ENCODE measurements at places on chromosomes 12 and 14.

GRCh38 chr14:26415618-26416123 is 182.2 kb downstream of the NOVA1 start:
- no peak for DNase-seq

- DNase-seq: no peak
Observed at GRCh38 chr12:89949457-89950195, 241.0 kb upstream of the ATP2B1 start.

DNA sequence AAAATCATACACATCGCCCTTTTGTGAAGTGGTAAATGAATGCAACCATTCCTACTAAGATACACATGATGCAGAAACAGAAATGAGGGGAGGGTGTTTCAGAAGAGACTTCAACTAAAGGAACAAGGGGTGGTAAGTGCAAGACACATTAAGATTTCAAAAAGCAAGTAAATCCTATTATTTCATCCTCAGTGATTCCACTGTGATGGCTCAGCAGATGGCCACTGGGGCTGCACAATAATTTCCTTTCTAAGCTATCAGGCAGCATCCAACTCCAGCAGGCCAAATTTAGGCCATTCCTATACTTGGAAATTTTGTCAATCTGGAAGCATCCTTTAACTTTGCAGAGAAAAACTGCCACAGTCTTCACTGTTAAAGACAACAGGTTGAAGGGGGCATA is 272.4 kb downstream of the NELL2 start:
- no peak for DNase-seq

DNA sequence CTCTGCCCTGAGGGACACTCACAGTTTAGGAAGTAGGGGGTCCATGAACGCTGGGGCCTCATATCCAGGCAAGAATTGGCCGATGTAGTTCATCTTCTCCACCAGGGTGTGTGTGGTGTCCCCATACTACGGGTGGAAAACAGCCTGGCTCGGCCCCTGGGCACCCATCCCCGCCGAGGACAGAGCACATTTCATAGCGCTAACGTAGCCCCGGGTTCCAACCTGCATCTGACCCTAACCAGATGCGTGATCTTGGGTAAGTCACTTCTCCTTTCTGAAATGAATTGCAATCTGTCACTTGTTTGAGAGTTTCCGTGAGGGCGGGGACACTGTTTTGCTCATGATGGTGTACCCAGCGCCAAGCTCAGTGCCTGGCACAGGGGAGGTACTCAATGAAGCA is 9.0 kb downstream of the HPD start:
- no peak for DNase-seq

GRCh38 chr12:122064780-122065588 is 13.6 kb upstream of the MLXIP start:
- no peak for DNase-seq

DNA sequence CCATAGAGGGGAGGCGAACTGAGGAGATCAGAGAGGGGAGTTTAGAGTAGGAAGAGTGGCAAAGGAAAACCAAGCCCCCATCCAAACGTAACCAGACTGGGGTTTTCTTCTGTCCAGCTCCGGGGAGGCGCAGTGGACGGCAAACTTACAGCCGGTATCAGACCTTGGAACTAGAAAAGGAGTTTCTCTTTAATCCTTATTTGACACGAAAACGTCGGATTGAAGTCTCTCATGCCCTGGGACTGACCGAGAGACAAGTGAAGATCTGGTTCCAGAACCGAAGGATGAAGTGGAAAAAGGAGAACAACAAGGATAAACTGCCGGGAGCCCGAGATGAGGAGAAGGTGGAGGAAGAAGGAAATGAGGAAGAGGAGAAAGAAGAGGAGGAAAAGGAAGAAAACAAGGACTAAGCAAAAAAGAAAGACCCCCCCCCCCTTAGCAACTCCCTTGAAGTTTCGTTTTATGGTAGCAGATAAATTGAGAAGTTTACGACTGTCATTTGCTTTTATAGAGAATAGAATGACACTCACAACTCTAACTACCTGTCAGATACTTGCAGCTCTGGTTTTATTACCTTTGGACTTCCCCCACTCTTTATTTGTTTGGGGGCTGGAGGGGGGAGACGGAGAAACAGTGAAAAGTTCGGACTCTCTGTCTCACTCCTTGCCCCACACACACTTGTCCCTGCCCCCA is 2.3 kb downstream of the HOXC8 start:
- DNase-seq: no peak

DNA sequence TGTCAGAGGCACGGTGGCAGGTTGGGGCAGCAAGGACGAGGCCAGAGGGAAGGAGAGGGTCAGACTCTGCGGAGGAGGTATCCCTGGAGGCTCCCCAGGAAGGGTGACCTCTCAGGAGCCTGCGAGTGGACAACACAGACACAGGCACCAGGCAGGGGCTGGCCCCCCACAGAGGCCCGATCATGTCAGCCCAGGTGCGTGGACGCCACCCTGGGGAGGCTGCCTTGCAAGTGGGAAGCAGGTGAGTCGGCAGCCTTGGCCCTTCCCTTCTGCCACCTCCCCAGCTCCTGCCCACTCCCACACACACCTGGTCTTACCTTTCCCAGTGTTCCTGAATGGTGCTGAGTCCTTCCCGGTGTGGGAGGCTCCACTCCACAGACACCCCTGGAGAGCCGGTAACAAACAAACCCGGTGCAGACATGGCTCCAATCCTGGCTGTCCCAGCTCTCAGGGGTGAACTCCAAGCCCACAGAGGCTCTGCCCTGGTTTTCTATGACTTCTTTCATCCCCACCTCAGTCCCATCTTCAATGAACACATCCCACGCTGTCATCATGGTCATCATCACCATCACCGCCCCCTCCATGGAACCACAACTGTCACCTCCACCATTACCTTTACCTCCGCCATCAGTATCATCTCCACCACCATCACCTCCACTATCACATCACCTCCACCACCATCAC is 5.2 kb downstream of the ZBTB42 start:
- DNase-seq: no peak

DNA sequence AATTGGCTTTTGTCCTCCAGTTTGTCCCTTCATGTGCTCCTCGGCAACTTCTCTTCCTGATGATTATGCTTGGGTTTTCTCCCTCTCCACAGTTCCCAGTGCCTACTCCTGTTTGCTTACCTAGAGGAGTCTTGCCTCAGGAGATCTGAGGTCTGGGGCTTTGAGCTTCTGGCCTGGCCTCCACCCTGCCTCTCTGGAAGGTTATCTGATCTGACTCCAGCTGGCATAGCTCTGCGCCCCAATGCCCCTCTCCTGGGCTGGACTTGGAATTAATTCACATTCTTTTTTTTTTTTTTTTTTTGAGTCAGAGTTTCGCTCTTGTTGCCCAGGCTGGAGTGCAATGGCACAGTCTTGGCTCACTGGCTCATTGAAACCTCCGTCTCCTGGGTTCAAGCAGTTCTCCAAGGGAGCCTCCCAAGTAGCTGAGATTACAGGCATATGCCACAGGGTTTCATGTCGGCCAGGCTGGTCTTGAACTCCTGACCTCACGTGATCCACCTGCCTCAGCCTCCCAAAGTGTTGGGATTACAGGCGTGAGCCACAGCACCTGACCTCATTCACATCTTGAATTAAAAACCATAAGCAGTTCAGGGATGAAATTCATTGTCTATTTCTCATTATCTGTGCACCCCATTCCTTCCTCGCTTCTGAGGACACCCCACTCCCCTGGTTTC is 33.5 kb downstream of the CFL2 start:
- no peak for DNase-seq

- DNase-seq: no peak
Observed at GRCh38 chr12:68237619-68238018, 12.0 kb upstream of the IL26 start.

GRCh38 chr14:25042362-25043299 is 7.3 kb downstream of the STXBP6 start:
- no peak for DNase-seq

DNA sequence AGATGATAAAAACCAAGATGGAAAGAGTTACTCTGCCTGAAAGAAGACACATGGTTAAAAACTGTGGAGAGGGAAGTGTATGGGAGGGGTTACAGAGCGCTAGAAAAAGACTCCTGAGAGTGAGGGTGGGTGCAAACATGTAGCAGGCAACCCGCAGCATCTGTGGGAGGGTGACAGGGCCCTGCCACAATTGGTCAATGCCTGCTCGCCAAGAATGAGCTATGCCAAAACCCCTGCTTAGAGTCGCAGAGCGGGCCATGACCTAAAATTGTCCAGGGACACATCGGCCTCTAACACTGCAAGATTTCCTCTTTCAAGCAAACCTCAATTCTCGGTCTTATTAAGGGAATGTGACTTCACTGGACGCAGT is 700 bp downstream of the PRKAG1 start:
- DNase-seq: no peak

- no peak for DNase-seq
Observed at GRCh38 chr14:99802301-99803105, 9.3 kb downstream of the EML1 start.

- no peak for DNase-seq
Observed at GRCh38 chr14:54512393-54512792, 2.7 kb downstream of the CGRRF1 start.

GRCh38 chr14:79089576-79089975 is 919.4 kb downstream of the NRXN3 start:
- DNase-seq: no peak

GRCh38 chr14:90489916-90490719 is 93.3 kb downstream of the CALM1 start:
- no peak for DNase-seq

- no peak for DNase-seq
Observed at GRCh38 chr12:58727521-58727920, 192.8 kb downstream of the LRIG3 start.

DNA sequence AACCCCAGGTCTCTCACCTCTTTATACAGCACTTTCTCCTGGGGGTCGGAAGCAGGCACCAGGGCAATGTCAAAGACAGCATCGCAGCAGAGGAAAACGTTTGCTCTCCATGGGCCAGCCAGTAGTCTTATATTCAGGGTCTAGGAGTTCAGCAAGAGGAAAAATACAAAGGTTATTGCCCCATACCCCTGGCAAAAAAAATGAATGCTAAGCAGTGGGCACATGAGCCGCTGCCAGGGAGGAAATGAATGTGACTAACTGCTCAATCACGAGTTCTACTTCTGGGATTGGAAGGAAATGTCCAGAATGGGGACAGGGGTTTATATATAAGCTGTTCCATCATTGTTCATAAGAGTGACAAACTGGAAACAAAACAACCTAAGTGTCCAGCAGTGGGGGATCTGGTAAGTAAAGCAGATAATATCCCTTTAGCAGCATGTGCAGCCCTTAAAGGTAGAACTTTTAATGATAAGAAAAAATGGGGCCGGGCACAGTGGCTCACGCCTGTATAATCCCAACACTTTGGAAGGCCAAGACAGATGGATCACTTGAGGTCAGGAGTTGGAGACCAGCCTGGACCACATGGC is 53.8 kb downstream of the PHETA1 start:
- DNase-seq: no peak

DNA sequence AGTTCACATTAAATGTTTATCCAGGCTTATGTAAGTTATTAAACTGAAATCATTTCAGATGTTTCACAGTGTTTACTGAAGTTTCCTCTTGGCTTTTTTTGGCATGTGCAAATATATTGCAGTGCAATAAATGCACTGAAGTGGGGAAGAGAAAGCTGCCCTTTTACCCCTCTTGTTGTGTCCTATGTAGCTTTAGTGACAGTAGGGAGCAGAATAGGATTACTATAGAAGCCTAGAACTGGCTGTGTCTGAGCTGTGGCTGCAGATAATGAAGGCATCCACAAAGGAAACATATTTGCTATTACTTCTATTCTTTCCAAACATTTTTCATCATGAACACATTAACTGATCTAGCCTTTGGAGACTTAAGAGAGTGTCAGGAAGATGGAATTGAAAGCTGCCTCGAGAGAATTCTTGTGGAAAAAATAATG is 24.1 kb upstream of the CNTN1 start:
- no peak for DNase-seq

DNA sequence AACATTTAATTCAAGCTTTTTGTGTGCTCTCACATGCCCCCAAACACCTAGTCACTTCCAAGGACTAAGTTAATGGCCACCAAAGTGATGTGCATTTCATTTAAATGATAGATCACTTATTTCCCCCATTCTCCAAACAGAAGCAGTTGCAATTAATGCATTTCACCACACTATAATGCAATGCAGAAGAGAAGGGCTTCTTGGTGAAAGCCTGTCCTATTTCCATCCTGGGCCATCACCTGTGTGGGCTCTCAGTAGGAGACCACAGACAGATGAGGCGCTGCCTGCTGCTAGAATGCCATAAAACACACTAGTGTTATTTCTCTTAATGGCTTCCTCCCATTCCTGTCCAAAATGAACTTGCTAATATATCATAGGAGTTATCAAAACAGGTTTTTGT is 151.2 kb downstream of the GPR65 start:
- DNase-seq: no peak

DNA sequence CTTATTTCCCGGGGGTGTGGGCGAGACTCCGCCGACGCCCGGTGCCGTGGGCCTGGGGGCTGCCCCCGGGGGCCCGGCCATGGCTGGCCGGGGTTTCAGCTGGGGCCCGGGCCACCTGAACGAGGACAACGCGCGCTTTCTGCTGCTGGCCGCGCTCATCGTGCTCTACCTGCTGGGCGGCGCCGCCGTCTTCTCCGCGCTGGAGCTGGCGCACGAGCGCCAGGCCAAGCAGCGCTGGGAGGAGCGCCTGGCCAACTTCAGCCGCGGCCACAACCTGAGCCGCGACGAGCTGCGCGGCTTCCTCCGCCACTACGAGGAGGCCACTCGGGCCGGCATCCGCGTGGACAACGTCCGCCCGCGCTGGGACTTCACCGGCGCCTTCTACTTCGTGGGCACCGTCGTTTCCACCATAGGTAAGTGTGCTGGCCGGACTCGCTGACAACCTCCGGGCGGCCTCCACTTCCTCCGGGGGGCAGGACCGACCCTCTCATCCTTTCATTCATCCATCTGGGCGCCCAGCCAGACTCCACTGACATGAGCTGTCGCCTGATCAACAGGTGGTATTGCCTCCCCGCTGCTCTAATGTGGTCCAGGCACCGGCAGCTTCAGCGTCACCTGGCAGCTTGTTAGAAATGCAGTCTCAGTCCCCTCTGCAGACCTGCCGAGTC is 467 bp downstream of the KCNK13 start:
- DNase-seq: no peak

GRCh38 chr14:90521930-90522483 is 125.2 kb downstream of the CALM1 start:
- DNase-seq: no peak

- no peak for DNase-seq
Observed at GRCh38 chr12:128687851-128688250, 135.9 kb downstream of the SLC15A4 start.

DNA sequence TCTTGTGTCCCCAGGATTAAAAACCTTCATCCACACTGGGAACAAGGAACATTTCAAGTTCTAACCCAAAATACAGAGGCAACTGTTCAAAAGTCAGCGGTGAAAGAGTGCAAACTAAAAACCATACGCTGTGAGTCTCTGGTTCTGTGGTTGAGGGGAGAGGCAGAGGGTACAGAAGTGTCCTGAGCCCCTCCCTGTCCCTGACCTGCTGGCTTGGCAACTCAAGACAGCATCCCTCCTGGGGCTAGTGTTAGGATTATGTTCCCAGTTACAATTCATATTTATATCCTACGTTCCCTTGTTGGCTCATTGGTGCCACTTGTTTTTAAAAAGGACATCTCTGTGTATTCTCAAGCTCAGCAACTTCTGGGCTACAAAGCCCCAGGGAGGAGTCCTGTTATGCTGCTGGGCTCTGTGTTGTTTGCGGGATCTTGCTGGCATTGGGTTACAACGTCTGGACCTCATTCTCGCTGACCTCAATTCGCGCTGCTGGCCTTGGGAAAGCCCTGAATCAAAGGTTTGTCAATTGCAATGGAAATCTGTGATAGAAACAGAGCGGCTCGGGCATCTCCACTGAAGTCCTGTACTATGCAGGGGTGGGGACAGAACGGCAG is 420.8 kb downstream of the FUT8 start:
- no peak for DNase-seq

- no peak for DNase-seq
Observed at GRCh38 chr12:5328669-5329517, 103.0 kb upstream of the NTF3 start.

GRCh38 chr14:40122968-40123648 is 690.9 kb upstream of the FBXO33 start:
- no peak for DNase-seq
